Pulmonary artery endothelial cell (primary cell): ENCODE measurements at places on chromosomes 2 and 18.

DNA sequence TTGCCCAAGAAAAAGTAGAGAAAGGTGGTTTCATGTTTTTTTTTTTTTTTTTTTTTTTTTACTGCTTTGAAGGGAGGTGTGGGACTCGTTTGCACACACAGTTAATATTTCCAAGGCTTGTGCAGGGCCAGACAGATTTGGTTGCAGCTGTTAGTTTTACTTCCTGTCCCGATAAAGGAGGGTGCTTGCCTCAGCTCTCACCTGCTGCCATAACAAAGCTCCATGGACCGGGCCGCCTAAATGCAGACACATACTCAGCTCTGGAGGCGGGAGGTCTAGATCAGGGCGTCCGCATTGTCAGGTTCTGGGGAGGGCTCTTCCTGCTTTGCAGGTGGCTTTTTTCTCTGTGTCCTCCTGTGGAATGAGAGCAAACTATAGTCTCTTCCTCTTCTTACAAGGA lies 69.9 kb downstream of the ODC1 start:
- DNase-seq: no peak

DNA sequence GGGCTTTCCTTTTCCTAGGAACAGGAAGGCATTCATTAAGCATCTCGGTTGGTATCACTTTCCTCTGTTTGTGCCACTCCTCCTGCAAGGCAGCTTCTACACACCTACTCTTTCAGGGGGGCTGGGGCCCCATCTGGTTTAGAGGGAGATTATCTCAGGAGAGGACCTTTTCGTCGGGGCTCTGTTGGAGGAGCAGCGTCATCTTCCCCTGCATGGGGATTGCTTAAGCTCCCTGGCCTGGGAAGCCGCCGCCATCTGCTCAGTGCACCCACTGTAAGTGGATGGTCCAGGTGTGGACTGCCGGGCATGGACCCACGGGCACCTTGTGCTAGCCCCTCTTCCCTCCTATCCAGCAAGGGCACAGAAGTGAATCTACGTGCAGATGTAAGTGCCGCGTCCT lies 355.3 kb upstream of the SMIM21 start:
- no peak for DNase-seq

- DNase-seq: no peak
Observed at GRCh38 chr2:189159273-189159672, 20.3 kb downstream of the COL5A2 start.

- DNase-seq: no peak
Observed at GRCh38 chr2:67581751-67582150, 184.6 kb downstream of the ETAA1 start.

- DNase-seq: no peak
Observed at GRCh38 chr2:99365661-99366060, 28.5 kb downstream of the EIF5B start.

- DNase-seq: no peak
Observed at GRCh38 chr2:172813314-172813888, 77.8 kb downstream of the RAPGEF4 start.

DNA sequence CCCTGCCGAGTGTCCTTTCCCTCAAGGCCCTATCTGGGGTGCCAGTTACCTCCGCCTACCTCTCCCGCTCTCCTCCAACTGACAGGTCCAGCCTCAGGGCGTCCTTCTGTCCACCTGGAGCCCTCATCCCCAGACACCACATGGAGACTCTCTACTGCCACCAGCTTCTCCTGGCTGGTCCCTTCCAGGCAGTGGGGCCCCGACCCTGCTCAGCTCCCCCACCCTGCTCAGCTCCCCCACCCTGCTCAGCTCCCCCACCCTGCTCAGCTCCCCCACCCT lies 74.0 kb upstream of the ODC1 start:
- no peak for DNase-seq

GRCh38 chr2:139465789-139466188 lies 685.6 kb upstream of the NXPH2 start:
- DNase-seq: no peak

- no peak for DNase-seq
Observed at GRCh38 chr2:47299555-47299954, 103.4 kb upstream of the MSH2 start.

DNA sequence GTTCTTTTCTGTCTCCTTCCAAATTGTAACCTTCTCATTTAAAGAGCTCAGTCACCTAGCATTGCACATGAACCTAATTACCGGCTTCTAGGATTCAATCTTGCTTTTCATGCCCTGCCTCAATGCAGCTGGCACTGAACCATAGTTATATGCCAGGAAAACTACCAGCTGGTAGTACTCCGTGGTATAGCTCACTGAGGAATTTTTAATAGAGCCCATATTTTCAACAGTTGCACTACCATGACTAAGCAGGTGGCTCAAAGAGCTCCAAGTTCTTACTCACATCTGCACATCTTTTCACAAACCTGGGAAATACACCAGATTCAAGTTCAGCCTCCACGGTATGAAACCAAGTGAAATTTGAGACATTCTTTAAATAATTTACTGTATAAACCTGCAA lies 363.5 kb downstream of the GRB14 start:
- DNase-seq: no peak

GRCh38 chr2:119291588-119292167 lies 68.0 kb downstream of the STEAP3 start:
- no peak for DNase-seq

GRCh38 chr2:65714866-65715265 lies 282.5 kb upstream of the SPRED2 start:
- DNase-seq: no peak

DNA sequence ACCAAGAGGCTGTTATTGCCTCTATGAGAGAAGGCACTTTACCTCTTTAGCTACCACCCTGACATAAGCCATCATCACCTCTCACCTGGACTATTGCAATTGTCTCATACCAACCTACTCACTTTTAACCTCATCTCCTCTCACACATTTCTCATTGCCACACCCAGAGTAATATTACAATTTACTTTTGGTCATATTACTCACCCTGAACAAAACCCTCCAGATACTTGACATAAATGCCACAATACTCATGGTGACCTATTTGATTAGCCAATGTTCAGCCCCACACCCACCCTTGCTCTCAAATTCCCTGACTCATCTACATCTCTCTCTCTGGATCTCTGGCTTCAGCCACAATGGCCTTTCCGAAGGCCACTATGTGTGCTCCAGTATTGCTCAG lies 90.9 kb upstream of the CDH7 start:
- DNase-seq: no peak

- no peak for DNase-seq
Observed at GRCh38 chr2:105442056-105442455, 43.2 kb upstream of the FHL2 start.

DNA sequence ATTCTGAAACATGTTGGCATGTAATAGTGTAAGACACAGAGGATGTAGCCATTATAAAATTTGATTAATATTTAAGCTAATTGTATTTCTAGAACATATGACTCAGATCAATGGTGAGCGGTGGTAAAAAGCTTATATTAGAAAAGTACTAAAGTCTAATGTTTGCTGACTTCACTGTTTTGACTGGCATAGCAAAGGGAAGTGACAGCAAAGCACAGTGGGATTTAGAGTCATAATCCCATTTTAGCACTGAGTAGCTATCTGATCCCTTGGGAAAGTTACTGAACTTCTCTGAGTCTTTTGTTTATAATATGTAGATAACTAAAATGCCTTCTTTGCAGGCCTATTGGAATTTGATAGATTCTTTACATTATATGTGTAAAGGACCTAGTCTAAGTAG lies 60.4 kb downstream of the KIAA1328 start:
- DNase-seq: no peak

- no peak for DNase-seq
Observed at GRCh38 chr2:23788100-23788499, 138.8 kb downstream of the ATAD2B start.

- DNase-seq: no peak
Observed at GRCh38 chr18:48200631-48201336, 208.4 kb downstream of the ZBTB7C start.

- no peak for DNase-seq
Observed at GRCh38 chr2:105803773-105804172, 59.1 kb downstream of the NCK2 start.

- no peak for DNase-seq
Observed at GRCh38 chr2:120483355-120483754, 137.4 kb downstream of the INHBB start.

DNA sequence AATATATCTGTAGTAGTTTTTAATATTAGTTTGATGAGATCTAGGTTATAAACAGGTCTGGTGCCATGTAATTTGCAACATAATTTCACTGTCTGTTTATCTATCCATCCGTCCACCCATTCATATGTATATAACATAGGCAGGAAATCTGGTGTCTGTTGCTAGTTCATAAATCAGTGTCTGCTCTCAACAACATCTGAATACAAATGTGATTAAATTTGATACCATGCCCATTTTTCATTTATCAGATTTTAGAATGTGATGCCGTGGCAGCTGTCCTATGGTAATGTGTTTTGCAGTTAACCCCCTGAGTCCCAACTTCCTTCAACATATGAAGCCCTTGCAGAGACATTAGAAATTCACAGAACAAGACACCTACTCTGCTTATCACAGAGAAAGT lies 228.4 kb downstream of the CMPK2 start:
- no peak for DNase-seq

- no peak for DNase-seq
Observed at GRCh38 chr2:110662560-110662959, 15.3 kb downstream of the BUB1 start.

DNA sequence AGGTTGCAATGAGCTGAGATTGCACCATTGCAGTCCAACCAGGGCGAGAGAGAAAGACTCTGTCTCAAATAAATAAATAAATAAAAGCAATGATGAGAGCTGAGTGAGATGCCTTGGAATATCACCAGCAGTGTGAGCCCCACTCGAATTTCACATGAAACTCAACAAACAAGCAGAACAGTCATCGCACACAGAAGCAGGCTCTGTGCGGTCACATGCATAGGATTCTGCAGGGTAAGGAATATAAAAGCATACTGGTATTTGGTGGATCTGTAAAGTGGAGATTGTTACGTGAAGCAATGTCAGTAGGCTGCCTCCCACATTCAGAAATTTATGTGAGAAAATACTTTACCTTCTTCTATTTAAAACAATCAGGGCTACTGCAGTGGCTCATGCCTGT lies 18.0 kb upstream of the AP1S3 start:
- DNase-seq: no peak

- DNase-seq: no peak
Observed at GRCh38 chr18:67432806-67433205, 83.7 kb downstream of the DSEL start.
